ENCODE measurements at places on chromosomes 12 and 14. TPM values are rescaled to one million over a fixed set of nuclear protein-coding genes. Genes with fewer than 3 reads are reported as not detected.

TPPP2 gene
- total RNA-seq, result not detected

CLEC12A gene
- not detected for total RNA-seq

PLEK2 gene
- total RNA-seq, result 28.0 TPM

OR6C74 gene
- not detected for total RNA-seq

RNFT2 gene
- total RNA-seq, result 2.3 TPM

PLEKHG3 gene
- 1.5 TPM for total RNA-seq

ALKBH2 gene
- 6.1 TPM for total RNA-seq

DDN gene
- under 0.01 TPM for total RNA-seq

SALL2 gene
- total RNA-seq, result 0.20 TPM

ABCD2 gene
- not detected for total RNA-seq

GPHB5 gene
- not detected for total RNA-seq

NPFF gene
- not detected for total RNA-seq

FLRT2 gene
- 35.6 TPM for total RNA-seq

REP15 gene
- total RNA-seq, result 4.7 TPM

ST8SIA1 gene
- total RNA-seq, result not detected

COCH gene
- 0.79 TPM for total RNA-seq

BCL7A gene
- total RNA-seq, result 6.3 TPM

PGAM5 gene
- total RNA-seq, result 39.7 TPM

TROAP gene
- total RNA-seq, result 26.0 TPM

SLC24A4 gene
- total RNA-seq, result not detected

HAL gene
- total RNA-seq, result not detected

KRT80 gene
- 1.1 TPM for total RNA-seq

CIROP gene
- total RNA-seq, result not detected

RNASE9 gene
- not detected for total RNA-seq

CMA1 gene
- not detected for total RNA-seq

CIPC gene
- 11.2 TPM for total RNA-seq

SMOC1 gene
- 0.27 TPM for total RNA-seq

KMT2D gene
- 15.9 TPM for total RNA-seq

LMO3 gene
- not detected for total RNA-seq

C1RL gene
- total RNA-seq, result 15.5 TPM

FOXN3 gene
- total RNA-seq, result 34.9 TPM

FBXL14 gene
- total RNA-seq, result 9.2 TPM

GPR84 gene
- total RNA-seq, result not detected

ARHGEF40 gene
- 4.5 TPM for total RNA-seq

CLEC4D gene
- not detected for total RNA-seq

DPPA3 gene
- total RNA-seq, result not detected

GARIN6 gene
- not detected for total RNA-seq

IGF1 gene
- total RNA-seq, result 0.69 TPM

AQP6 gene
- not detected for total RNA-seq

APOF gene
- total RNA-seq, result not detected

KRT78 gene
- not detected for total RNA-seq

SERPINA5 gene
- total RNA-seq, result 0.15 TPM

ACSM4 gene
- total RNA-seq, result not detected

RNASE2 gene
- total RNA-seq, result not detected

NUBPL gene
- 6.6 TPM for total RNA-seq

EP400 gene
- 13.4 TPM for total RNA-seq

GDF3 gene
- total RNA-seq, result 0.74 TPM

IL22 gene
- not detected for total RNA-seq

CLEC6A gene
- total RNA-seq, result not detected

FLVCR2 gene
- 2.7 TPM for total RNA-seq

RIPK3 gene
- 2.3 TPM for total RNA-seq

CCDC92 gene
- total RNA-seq, result 11.9 TPM

KRT6C gene
- not detected for total RNA-seq
